A549 treated with CORT108297 at 1 μM for 4 hours (cell line): ENCODE measurements at places on chromosomes 7 and 10. TPM values are rescaled to one million over a fixed set of nuclear protein-coding genes. Genes with fewer than 3 reads are reported as not detected.

The MIOS gene
- total RNA-seq, result 16.8 to 21.1 TPM (median 19.5 TPM) in 5 replicates

The FUOM gene
- total RNA-seq, result 12.2 to 17.4 TPM (median 16.2 TPM) in 5 replicates

The FAS gene
- 30.3 to 39.2 TPM (median 33.2 TPM) in 5 replicates for total RNA-seq

The CYP3A5 gene
- 1.3 to 2.5 TPM (median 1.9 TPM) in 5 replicates for total RNA-seq

The FAM25A gene
- total RNA-seq, result 0.56 TPM in 1 of 5 replicates, not detected in the others
